ENCODE measurements at places on chromosomes 6 and 20. TPM values are rescaled to one million over a fixed set of nuclear protein-coding genes. Genes with fewer than 3 reads are reported as not detected.

Gene SUMO4
- total RNA-seq: 3.9 TPM

Gene OR2H1
- total RNA-seq: not detected

Gene RSPH4A
- total RNA-seq: not detected

Gene SLC22A3
- 13.3 TPM for total RNA-seq

GRCh38 chr6:48135323-48136084, 24.5 kb upstream of the PTCHD4 start:
- no peak for DNase-seq

DNA sequence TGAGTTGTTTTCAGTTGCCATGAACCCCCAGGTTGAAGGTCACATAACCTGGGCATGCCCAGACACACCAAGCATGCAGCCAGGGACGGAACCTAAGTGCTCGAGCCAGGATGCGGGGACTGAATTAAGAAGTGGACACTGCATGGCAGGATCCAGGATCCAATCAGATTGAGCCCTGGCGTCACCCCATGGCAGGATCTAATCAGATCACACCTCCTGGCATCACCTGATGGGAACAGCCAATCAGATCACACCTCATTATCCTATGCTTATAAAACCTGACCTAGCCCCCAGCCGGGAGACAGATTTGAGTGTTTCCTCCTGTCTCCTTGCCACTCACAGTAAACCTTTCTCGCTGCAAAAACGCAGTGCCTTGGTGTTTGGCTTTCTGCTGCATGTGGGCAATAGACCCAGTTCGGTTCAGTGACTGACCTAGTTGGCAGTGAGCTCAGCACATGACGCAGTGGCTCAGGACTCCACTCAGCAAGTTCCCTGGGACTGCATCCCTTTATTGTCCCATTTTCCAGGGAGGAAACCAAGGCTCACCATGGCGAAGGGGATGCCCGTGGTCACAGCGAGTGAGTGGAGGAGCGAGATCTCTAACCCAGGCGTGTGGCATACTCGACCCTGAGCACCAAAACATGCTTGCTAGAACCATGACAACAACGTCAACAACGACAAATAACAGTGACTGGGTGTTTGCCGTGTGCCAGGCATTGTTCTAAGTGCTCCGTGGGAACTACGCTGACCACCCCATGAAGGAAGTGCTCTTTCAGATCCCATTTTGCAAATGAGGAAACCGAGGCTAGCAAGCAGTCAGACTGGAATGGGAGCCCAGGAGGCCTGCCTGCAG, 66.3 kb downstream of the RBM38 start:
- DNase-seq: no peak

DNA sequence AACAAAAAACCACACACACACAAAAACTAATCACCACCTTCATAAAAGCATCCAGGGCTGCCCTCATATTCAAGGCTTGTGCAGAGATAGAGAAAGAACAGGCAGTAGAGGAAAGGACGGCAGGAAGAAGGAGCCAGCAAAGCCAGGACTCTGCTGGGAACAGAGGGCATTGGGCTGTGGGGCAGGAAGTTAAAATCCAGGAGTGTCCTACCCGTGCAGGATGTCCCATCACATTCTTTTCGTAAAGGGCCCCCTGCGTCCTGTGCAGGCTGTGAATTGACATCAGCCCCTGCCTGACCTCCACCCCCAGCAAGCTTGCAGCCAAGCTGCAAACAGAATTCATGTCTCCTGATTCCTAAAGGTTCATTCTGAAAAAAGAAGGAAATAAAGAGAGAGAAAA, 96.4 kb upstream of the AKAP12 start:
- DNase-seq: no peak

GRCh38 chr6:45702849-45703739, 312.6 kb downstream of the CLIC5 start:
- no peak for DNase-seq
